ENCODE measurements at places on chromosomes 4 and X.

DNA sequence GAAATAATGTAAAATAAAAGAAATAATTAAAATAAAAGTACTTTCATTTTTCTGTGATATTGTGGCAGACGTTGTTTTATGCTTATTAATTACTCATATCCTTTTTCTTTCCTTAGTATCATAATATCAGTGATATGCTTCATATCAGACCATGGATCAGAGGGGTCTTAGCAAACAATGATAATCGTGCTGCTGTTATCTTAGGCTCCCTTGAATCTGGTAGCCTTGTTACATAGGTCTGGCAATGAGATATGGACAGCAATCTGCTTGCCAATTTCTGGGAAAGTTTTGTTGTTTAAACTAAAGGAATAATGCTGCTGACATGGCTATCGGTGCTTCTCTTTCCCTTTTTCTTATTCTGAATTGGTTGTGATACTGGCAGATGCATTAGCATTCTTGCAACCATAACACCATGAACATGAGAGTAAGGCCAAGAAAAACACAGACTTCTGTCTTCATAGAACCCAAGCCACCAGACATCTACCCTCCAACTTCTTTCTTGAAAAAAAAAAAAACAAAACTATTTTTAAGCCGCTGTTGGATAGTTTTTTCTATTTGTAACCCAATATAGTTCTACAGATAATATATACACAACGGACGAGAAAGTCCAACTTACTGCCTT lies 16.4 kb downstream of the EPHA5 start:
- no peak for DNase-seq

GRCh38 chr4:96675416-96675815 lies 835.5 kb downstream of the PDHA2 start:
- DNase-seq: no peak

GRCh38 chr4:90159193-90159592 lies 32.0 kb downstream of the CCSER1 start:
- no peak for DNase-seq

DNA sequence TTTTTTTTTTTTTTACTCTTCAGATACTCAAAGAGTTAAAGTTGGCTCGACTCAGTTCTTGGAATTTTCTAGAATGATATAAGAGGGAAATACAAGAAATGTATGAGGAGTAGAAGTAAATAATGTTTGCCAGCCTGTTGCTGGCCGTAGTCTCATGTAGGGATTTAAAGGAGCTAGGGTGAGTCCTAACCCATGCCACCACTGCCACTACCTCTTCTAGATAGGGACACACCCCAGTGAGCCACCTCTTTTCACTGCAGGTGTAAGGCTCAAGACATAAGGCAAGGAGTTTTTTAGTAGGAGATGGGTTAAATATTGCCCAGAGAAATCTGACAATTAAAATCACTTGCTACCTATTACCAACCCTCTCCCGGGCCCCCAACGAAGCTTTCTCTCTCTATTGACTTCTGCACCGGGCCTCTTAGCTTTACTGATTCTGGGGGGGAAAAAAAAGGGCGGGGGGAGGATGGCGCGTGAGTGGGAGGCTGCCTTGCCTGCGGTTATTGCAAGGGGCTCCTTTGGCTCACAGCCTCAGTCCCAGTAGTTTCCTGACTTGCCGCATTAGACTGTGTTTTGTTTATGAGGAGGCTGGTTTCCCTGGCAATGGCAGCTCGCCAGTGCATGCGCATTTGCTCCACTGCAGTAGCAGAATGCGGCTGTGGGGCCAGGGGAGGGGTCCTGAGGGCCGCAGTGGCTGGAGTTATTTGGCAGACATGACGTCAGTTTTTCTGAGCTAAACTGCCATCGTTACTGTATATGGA lies 3.0 kb downstream of the LINC00632 start:
- DNase-seq: peak; percentile 15

- DNase-seq: no peak
Measured at GRCh38 chr4:169239221-169239905, 31.4 kb downstream of the SH3RF1 start.

GRCh38 chrX:150503898-150504219 lies 64.6 kb upstream of the MTM1 start:
- no peak for DNase-seq

DNA sequence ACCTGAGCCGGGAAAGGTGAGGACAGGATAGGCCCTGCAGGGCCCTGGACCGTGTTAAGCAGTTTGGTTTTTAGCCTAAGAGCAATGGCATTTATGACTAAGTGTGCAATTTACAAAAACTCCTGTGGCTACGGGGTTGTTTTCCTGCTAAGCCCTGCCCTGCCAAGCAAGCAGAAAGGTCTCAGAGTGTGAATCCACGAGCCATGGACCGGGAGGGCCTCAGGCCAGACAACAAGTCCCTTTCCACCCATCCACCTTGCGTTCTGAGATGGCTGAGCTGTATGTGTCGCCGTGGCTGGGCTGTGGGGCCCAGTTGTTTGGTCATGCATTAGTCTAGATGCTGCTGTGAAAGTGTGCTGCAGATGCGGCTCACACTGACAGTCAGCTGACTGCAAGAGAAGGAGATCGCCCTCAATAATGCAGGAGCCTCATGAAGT lies 33.9 kb upstream of the AFAP1 start:
- DNase-seq: no peak

GRCh38 chr4:2742823-2743517 lies 13.2 kb downstream of the TNIP2 start:
- no peak for DNase-seq

DNA sequence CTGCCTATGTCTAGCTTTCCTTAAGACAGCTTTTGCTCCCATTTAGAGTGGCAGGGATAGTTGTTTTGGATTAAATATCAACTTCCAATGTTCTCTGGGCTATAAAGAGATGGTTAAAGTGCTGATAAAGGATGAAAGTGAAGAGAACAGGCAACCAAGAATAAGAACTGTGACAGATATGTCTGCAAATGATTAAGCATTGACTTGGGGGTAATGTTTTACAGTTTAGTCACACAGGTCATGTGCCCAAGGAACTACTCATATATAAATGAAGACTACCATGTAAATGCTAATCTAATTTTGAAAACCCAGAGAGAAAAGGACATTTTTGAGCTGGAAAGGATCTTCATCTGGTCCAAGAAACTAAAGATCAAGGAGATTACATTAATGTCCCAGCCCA lies 42.1 kb downstream of the RBMX2 start:
- no peak for DNase-seq

DNA sequence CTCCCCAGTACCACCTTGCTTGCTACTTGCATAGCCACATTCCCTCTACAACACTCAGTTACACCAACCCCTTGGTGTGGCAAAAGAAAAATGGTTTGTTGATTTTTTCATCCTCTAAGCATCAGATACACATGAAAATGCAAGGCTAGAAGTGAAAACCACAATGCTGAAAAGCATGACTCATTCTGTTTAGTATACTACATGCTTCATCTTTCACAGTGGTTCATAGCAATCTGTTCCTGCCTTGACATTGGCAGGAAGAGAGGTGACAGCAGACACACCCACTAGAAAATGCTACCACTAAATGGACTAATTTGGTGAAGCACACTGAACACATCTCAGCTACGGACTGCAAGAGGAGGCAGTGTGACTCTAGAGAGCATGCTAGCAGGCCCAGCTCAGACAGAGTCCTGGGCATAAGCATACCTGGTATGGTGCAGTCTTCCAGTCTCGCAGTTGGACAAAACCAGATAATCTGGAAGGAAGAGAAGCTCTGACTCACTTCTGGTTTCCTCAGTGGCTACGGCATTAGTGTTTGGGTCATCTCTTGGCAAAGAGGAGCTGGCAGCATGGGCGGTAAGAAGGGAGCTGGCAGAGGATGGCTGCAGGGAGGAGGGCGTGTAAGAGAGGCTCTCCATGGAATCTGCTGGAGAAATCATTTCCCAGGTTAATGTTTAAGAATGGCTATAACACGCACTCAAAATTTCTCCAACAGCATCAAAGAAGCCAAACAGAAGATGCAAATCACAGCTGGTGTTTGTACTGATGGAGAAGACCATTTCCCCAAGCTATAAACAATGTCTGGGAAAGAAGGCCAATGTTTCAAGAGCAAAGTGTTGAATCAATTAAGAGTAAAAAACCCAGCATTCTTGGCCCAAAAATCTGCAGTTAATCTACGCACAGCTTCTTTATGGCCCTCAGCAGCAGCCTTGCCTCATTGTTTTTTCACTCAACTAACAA lies 37.8 kb downstream of the GAB3 start:
- no peak for DNase-seq

- DNase-seq: no peak
Measured at GRCh38 chrX:41734530-41734929, 10.5 kb downstream of the GPR82 start.

DNA sequence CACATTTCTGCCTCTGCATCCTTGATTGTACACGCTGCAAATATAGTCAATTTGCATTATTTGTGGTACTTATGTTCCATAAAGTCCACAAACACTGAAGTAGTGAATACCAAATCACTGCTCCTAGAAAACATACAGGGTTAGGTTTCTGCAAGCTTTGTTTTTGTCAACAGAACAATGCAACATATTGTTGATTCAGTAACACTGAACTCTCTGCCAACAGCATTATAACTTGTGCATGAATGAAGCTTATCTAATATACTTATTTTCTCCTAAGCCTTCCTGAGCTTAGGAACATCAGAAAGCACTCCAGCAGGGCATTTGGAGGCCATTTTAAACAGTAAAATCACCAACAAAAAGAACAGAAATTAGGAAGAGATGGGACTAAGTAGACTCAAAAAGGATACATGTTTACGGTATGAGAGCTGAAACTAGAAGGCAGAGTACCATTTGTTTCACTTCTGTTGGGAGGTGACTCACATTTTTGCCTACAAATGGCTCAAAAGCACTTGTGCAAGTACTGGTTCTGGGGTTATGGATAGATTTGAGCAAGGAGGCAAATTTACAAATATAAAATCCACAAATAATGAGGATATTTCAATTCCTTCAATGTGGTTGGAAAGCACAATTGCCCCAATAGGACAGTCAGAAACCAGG lies 14.1 kb downstream of the COX18 start:
- DNase-seq: no peak

GRCh38 chr4:185139736-185140135 lies 3.3 kb upstream of the SLC25A4 start:
- DNase-seq: no peak

DNA sequence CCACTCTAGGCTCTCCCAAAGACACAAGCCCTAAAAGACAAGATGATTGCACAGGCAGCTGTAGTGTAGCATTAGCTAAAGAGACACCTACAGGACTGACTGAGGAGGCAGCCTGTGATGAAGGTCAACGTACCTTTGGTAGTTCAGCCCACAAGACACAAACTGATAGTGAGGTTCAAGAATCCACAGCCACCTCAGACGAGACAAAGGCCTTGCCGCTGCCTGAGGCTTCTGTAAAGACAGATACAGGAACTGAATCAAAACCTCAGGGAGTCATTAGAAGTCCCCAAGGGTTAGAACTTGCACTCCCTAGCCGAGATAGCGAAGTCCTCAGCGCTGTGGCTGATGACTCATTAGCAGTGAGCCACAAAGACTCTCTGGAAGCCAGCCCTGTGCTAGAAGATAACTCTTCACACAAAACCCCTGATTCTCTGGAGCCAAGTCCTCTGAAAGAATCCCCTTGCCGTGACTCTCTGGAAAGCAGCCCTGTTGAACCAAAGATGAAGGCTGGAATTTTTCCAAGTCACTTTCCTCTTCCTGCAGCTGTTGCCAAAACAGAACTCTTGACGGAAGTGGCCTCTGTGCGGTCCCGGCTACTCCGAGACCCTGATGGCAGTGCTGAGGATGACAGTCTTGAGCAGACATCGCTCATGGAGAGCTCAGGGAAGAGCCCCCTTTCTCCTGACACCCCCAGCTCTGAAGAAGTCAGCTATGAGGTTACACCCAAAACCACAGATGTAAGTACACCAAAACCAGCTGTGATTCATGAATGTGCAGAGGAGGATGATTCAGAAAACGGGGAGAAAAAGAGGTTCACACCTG lies 306.3 kb downstream of the ANK2 start:
- DNase-seq: peak; percentile 13

GRCh38 chr4:42641161-42641560 lies 15.7 kb downstream of the ATP8A1 start:
- no peak for DNase-seq

DNA sequence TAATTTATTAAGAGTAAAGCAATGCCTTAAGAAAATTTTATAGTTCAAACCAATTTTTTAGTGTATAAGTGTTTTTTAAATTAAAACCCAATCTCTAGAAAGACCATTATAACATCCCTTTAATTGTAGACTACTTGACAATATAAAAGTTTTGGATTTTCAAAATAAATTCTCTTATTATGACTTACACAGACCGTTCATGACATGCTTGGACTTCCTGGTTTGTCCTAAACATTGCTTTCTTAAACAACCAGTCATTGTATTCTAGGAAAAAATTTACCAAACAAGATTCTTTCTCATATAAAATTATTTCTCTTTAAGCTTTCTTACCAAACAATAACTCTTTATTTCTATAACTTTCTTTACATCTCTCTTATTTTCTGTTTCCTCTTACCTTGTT lies 49.0 kb upstream of the CXorf51A start:
- DNase-seq: no peak

- no peak for DNase-seq
Measured at GRCh38 chr4:74042681-74043080, 4.2 kb upstream of the CXCL3 start.

DNA sequence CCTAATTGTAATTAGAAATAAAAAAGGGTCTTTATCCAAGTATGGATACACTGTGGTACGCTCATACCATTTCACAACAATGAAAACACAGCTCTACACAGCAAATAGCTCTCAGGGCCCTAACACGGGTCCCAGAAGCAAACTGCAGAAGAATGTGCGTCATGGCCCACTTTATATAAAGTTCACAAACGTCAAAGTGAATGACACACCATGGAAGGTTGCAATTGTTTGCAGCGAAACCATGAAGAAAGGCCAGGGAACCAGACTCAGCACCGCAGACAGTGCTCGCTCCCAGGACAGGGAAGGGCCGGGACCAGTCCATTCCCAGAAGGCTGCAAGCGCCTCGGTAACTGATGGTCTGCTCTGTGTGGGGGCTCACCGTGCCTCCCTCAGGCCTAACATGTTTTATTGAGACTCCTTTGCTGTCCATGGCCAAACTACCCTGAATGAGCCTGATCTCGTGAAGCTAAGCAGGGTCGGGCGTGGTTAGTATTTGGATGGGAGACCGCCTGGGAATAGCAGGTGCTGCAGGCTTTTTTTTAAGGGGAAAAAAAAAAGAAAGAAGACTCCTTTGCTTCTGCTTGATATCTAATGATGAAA lies 47.8 kb downstream of the ACOX3 start:
- no peak for DNase-seq
